ENCODE measurements at places on chromosomes 1 and 21. TPM values are rescaled to one million over a fixed set of nuclear protein-coding genes. Genes with fewer than 3 reads are reported as not detected.

Gene UTS2
- polyA plus RNA-seq, result 0.12 TPM

Gene SLAMF1
- polyA plus RNA-seq, result 0.13 TPM

Gene IRF6
- 17.3 TPM for polyA plus RNA-seq

Gene EXOC8
- polyA plus RNA-seq, result 10.6 TPM

Gene CCDC24
- 15.8 TPM for polyA plus RNA-seq

DNA sequence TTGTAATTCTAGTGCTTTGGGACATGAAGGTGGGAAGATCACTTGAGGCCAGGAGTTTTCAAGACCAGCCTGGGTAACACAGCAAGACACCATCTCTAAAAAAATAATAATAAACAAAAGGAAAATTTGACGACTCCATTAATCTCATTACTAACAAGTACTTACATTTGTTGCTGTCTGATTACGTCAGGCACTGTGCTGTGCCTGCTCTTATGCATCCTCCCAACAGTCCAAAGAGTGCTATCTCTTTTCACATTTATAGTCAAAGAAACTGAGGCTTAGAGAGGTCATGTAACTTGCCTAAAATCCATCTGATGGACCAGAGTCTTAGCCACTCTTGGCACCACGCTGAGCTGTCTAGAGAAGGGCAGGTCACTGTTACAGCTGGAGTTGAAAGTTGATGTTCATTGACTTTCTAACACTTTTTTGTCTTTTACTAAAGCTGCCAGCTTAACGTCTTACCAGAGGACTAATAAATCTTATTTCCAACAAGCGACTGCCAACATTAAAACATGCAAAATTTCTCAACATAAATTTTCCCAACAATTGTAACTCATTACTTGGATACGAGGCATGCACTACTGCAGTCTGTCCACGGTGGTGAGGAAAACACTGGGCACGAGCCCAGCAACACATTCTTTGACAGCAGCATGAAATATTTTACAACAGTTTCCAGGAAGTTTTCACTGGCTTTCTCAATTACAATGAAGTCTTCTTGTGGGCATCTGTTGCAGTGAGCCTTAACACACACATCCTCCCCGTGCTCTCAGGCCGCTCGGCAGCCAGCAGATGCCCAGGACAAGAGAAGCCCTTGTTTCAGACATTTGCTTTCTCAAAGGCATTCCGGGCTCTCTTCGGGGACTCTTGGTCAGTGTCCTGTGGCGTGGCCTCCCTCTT lies 262.9 kb upstream of the PROX1 start:
- DNase-seq, result no peak

GRCh38 chr1:187203257-187203656 lies 374.5 kb downstream of the PLA2G4A start:
- no peak for DNase-seq

DNA sequence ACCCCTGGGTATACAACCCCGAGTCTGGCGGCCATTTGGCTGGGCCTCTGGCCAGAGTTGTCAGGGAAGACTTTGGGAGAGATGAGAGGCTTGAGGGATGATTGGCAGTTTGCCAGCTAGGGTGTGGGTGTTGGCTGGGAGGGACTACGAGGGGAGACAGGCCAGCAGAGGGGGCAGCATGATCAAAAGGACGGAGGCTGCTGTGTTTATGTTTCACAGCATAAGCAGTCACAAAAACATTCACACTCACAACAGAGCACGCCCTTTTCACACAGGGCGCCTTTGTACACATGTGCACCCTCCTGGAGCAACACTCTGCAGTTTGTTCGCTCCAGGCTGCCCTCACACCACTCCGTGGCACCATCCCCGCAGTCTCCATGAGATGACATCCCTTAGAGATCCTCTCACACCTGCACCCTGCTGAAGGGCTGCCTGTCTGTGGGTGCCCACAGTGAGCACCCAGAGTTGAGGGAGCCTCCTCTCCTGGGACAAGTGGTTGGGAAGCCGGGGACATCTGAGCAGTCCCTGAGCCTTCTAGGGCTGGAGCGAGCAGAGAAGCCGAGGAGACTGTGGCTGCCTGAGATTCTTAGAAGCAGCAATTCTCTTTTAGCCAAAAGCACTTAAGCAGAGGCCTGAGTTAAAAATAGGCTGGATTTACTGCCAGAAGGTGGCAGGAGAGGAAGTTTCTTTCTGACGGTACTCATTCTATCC lies 15.4 kb downstream of the EFNA3 start:
- no peak for DNase-seq

- no peak for DNase-seq
Observed at GRCh38 chr1:85898861-85899260, 190.6 kb upstream of the ZNHIT6 start.

DNA sequence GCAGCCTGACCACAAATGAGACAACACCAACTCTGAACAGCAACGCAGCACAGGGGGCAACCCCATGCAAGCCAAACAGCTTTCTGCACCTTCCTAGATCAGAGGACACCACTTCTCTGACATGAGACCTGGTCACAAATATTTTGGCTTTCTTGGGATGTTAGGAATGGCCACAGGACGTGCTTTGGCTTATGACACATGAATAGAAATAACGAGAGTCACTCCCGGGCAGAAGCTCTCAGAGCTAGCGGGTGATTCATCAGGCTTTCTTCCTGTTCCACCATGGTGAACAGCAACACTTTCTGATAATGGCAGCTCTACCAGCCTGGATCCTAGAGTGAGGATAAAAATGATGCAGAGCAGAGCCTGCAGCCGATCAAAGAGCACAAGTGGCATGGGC lies 39.4 kb downstream of the PAFAH2 start:
- no peak for DNase-seq

- no peak for DNase-seq
Observed at GRCh38 chr1:234554698-234555311, 55.2 kb downstream of the IRF2BP2 start.

- DNase-seq, result no peak
Observed at GRCh38 chr1:100719490-100719889, at the start of gene VCAM1. Gene VCAM1, plus strand, starts transcription at chr1:100719742. Its CDS starts 119 bp downstream, at chr1:100719861.

DNA sequence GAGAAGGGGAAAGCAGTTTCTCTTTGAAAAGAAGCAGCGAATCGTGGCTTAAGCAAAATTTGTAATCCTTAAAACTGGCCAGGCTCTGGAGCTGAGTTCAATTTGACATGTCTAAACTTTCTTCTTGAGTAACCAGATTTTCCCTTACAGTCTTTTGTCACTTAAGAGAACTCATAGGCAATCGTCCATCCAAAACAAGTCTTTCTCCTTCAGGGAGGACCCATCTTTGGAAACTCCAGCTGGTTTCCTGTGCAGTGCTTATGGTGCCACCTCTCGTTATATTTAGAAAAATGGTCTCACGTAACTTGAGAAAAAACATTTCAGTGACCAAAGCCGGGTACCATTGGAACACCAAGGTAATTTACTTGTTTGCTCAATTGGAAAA lies 1.8 kb upstream of the PTTG1IP start:
- DNase-seq, result no peak

DNA sequence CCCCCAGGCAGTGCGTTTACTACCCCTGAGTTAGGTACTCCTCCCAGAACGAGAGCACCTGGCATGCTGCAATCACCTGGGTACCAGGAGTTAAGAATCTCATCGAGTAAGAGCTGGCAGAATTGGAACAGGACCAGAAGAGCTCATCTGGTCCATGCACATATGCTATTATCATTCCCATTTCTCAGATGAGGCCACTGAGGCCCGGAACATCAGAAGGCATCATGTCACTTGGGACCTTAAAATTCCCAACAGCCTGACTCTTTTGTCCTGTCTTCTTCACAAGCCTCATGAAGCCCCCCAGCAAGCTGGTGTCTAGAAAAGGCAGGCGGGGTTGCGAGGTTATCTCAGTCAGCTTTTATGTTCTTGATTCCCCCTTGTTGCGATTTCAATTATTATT lies 13.9 kb upstream of the IFFO2 start:
- DNase-seq, result no peak

- DNase-seq, result no peak
Observed at GRCh38 chr1:207352554-207352953, 31.1 kb downstream of the CD55 start.

- DNase-seq, result no peak
Observed at GRCh38 chr1:5973771-5974170, 18.5 kb downstream of the NPHP4 start.

- no peak for DNase-seq
Observed at GRCh38 chr1:38677311-38677710, 182.3 kb downstream of the RRAGC start.

DNA sequence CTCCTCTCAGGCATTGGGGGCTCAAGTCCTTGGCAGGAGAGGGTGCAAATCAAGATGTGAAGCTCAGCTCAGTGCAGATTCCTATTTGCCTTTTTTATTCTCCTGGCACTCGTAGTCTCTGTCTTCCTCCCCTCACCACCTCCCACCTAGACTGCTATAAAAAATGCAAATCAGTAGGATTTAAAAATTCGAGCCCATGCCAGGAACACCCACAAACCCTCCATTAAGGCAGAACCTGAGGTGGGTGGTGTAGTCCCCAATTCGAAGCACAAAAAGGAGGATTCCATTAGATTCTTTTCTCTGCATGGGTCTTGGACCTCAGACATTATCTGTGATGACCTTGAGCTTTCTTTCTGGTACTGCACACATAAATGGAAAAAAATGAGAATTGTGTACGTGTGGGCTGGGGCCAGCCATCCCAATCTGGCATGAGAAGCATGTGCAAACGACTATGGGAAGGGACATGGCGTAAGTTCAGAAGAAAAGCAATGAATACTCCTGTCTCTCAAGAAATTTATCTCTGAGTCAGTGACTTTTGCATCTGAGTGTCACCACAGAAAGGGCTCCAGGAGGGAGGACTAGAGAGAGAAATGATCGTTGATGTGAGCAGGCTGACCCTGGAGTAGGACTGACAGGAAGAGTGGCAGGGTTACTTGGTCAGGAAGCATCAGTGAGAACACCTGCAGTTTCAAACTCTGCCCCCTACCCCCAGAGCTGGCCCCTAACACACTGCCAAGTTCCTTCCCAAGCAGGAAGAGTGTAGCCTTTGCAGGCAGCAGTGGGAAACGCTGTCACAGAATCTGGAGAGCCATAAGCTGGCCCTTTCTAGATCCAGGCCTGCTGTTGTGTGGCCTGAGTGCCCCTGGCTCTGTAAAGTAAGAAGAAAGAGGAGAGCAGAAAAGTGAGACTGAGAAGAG lies 1.7 kb downstream of the INKA2 start:
- DNase-seq, result no peak

DNA sequence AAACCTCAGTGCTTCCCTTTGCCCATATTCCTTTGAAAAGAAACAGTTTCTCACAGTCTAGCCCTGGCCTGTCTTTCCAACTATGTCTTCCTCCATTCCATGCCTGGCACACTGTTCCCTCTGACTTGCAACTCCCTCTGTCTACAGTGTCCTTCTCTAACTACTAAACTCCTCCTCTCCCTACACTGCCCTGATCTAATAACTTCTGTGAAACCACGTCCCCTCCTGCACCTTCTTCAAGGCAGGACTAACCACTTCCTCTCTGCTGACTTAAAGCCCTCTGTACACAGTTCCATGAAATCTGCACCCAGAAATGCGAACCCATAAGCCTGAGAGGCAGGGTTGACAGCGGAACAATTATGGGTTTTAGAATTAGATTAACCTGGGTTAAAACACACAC lies 62.2 kb upstream of the ATP1B1 start:
- no peak for DNase-seq
